CD8-positive, alpha-beta memory T cell (primary cell): ENCODE measurements at places on chromosomes 4 and X. TPM values are rescaled to one million over a fixed set of nuclear protein-coding genes. Genes with fewer than 3 reads are reported as not detected.

- no peak for DNase-seq
Measured at GRCh38 chrX:46791927-46792809, 33.2 kb upstream of the SLC9A7 start.

GRCh38 chrX:16814597-16814996, 28.3 kb downstream of the TXLNG start:
- DNase-seq = no peak

The FGFBP1 gene
- not detected for polyA plus RNA-seq

DNA sequence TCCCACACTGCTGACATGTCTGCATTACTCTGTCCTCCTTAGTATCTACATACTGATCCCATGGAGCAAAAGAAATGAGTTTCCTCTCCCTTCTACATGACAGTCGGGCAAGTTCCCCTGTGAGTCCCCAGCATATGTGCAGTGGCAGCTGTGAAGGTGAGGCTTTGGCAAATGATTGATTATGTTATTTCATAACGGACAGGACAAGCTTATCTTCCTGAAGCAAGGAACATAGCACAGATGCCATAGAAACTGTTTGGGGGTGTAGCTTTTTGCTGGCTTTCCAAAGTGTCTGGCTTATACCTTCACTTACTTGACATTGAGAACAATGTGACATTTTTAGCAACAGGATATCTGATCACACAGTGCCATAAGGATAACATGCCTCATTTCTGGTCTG, 136.8 kb upstream of the PDLIM3 start:
- no peak for DNase-seq

- no peak for DNase-seq
Measured at GRCh38 chrX:38277136-38277535, 50.2 kb downstream of the RPGR start.

DNA sequence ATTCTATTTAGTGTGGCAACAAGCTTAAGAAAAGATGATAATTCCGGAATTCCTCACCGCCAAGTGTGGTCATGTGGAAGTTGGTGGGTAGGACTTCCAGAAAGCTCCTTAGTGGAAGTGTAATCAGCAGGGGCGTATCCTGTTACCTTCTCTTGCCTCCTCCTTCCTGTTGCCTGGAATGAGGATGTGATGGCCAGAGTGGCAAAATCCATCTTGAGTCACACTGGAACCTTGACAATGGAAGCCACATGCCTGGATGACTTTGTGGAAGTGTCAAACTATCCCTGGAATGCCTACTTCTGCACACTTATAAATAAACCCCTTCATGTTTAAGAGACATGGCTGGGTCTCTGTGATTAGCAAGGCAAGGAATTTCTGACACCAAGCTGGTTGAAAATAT, 191.0 kb downstream of the PRDM5 start:
- DNase-seq = no peak

The TMPRSS11F gene
- polyA plus RNA-seq = not detected

DNA sequence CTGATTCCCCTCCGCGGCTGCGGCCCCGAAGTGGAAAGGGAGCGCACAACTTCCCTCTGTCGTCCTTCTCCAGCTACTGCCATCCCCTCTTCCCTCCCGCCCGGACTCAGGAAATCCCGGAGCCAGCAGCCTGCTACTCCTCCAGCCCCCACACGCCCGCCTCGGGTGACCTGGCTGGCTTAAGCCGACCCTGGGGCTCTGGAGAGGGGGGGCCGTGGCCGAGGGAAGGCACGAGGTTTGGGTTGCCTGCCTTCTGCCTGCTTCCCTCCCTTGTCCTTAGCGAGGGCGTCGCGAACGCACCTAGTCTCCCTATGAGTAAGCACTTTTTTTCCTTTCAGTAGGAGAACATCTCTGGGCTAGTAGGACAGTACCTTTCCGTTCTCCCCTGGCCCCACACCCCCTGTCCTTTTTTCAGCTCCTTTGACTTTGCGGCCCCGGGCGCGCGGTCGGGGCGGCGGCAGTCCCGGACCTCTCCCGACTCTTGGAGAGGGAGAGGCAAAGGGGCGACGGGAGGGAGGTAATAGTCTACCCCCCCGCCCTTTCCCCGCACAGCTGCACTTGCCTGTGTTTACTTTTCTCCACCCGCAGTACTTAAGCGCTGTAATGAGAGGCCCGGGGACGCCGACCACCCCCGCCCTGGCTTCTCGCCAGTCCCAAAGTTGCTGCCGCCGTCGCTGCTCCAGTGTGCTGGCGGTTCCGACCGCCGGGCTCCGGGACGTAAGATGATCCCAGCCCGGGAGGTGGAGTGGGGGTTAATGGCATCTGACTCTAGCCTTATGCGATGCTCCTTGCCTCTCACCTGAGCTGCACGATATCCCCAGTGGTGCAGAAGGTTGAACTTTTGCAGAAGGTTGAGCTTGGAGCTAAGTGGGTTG, 868 bp downstream of the PLS3 start:
- no peak for DNase-seq

GRCh38 chr4:126752126-126752525, 880.6 kb upstream of the INTU start:
- DNase-seq = no peak

- no peak for DNase-seq
Measured at GRCh38 chr4:93061826-93062225, 758.1 kb downstream of the GRID2 start.

DNA sequence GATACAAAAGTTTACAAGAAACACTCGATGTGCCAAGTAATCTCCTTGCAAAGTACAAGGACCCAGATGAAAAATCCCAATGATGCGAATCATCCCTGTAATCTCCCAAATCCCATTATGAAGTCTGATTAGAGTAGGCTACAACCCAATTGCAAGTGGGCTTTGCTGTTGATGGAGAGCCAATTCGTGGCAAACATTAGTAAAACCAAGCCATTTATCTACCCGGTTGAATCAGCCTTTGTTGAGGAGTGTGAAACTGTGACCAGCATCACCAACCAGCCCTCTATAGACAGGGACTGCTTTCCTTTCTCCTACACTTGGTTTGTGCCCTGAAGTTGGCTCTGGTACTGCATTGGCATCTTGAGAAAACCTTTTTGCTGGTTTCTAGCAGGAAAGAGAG, 1.2 kb upstream of the PRPS2 start:
- DNase-seq = no peak

- no peak for DNase-seq
Measured at GRCh38 chr4:738781-739280, 33.2 kb downstream of the PCGF3 start.

- no peak for DNase-seq
Measured at GRCh38 chr4:123361195-123361861, 35.3 kb upstream of the SPRY1 start.

The PNMA5 gene
- polyA plus RNA-seq = not detected

The STARD8 gene
- not detected for polyA plus RNA-seq

The HTT gene
- polyA plus RNA-seq = 5.1 TPM

DNA sequence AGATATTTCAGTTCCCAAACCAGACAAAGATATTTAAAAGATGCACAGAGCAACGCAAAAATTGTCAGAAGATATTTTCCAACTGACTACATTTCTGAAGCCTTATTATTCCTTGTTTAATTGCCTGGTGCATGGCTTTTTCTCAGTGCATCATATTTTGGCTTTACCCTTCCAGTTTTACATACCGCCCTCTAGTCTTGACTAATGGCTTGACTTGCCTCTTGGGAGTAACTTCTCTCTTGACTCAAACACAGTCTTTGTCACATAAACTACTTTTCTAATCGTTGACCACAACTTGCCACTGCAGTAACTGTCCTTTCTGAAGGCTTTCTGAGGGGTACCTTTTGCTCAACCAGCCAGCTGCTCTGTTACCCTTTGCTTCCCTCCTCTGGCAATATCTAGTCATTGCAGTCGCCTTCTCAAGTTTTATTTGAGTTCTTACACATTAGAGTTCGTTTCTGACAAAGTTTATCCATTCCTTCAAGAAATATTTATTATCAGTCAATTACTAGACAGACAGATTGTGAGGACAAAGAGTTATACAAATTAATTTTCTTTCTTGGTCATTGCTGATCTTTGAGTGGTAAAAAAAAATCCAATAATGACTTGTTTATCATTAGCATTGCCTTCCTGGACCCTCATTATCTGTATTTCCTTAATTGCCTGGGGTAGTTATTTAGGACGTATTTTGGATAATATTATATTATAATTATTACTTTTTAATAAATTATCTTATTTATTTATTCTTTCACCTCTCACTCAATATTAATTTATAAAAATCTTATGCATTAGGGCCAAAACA, 506.9 kb upstream of the PCDH10 start:
- no peak for DNase-seq

DNA sequence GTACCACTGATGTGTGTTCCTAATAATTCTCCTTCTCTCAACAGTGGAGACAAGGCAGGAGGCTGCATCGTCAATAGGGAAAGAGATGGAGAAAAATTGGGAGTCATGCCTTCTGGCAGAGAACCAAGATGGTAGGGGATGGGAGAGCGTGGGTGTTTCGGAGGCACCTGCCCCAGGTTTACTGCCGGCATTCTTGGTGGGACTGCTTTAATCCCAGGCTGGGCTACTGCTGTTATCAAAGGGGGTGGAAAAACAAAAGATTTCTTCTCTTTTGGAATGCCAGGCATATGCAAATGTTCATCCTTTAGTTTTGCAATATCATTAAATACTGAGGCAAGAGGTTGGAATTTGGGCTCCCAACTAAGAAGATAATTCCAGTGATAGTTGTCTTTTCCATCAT, 257.0 kb downstream of the DCHS2 start:
- no peak for DNase-seq

DNA sequence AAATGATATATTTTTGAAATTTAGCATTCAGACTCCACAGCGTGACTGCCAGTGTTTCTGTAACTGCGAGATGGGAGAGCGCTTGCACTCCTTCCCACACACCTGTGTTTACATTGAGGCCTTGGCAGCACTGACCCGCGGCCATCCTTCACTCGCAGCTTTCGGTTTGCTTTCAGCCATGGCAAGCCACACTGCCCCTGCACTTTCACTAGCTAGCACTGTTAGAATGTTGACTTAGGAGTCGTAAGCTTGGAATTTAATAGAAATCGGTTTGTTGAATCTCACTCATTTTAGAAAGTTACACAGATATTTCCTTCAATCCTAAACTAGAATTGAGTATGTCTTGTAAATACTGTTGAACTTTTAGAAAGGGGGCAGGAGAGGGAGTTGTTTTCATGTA, 136.2 kb downstream of the CFAP299 start:
- no peak for DNase-seq
